ENCODE measurements at places on chromosomes 7 and 10. TPM values are rescaled to one million over a fixed set of nuclear protein-coding genes. Genes with fewer than 3 reads are reported as not detected.

The ANKRD30A gene
- not detected for total RNA-seq

The ASIC3 gene
- 0.26 TPM for total RNA-seq

The CYP2C18 gene
- total RNA-seq: not detected

The LRRC61 gene
- total RNA-seq: 0.36 TPM

The PVRIG gene
- not detected for total RNA-seq

The PDE1C gene
- total RNA-seq: 89.5 TPM

The CPA4 gene
- total RNA-seq: 140 TPM

The NACAD gene
- total RNA-seq: 4.2 TPM

The OR2A42 gene
- total RNA-seq: not detected

The UPK3BL1 gene
- total RNA-seq: 14.3 TPM

The UNC5B gene
- total RNA-seq: 38.6 TPM

The GRID1 gene
- total RNA-seq: 0.46 TPM

The AS3MT gene
- total RNA-seq: 5.0 TPM

The FFAR4 gene
- total RNA-seq: not detected

The LAMB1 gene
- 749 TPM for total RNA-seq

The SPAM1 gene
- total RNA-seq: not detected

The SLC35G1 gene
- total RNA-seq: 2.9 TPM

The GHRHR gene
- total RNA-seq: not detected

The TFEC gene
- 0.13 TPM for total RNA-seq

The PLEKHS1 gene
- total RNA-seq: not detected

The SLF2 gene
- 24.4 TPM for total RNA-seq

The LRRC18 gene
- not detected for total RNA-seq

The CYP3A7 gene
- total RNA-seq: not detected

The TMEM130 gene
- 1.0 TPM for total RNA-seq

The CACNA2D1 gene
- total RNA-seq: 134 TPM

The TSPAN12 gene
- total RNA-seq: 5.2 TPM

The HDAC9 gene
- 39.9 TPM for total RNA-seq

The MACROH2A2 gene
- 4.6 TPM for total RNA-seq

The COL1A2 gene
- 7,425 TPM for total RNA-seq

The ITPRID1 gene
- total RNA-seq: not detected

The ATOH7 gene
- not detected for total RNA-seq

The SLIT1 gene
- 0.07 TPM for total RNA-seq

The JMJD1C gene
- total RNA-seq: 66.0 TPM

The SEC31B gene
- 4.8 TPM for total RNA-seq

The CYP3A5 gene
- not detected for total RNA-seq

The GALNT17 gene
- total RNA-seq: 0.13 TPM

The NKX2-3 gene
- not detected for total RNA-seq

The TRIM74 gene
- total RNA-seq: 0.23 TPM

The IFIT1 gene
- total RNA-seq: 22.2 TPM

The LBX1 gene
- total RNA-seq: not detected

The IPMK gene
- total RNA-seq: 8.5 TPM

The AKAP9 gene
- 33.9 TPM for total RNA-seq

The RADIL gene
- total RNA-seq: 0.13 TPM

The MEPCE gene
- 30.4 TPM for total RNA-seq

The TFPI2 gene
- total RNA-seq: 59.6 TPM

The ZNF22 gene
- 9.5 TPM for total RNA-seq

The EVX1 gene
- not detected for total RNA-seq

The PAX4 gene
- total RNA-seq: not detected

The ECD gene
- total RNA-seq: 21.4 TPM
